ENCODE measurements at places on chromosomes 6 and 20. TPM values are rescaled to one million over a fixed set of nuclear protein-coding genes. Genes with fewer than 3 reads are reported as not detected.

C20orf202 gene
- total RNA-seq, result not detected

GRCh38 chr6:85372188-85372914 is 77.5 kb upstream of the NT5E start:
- no peak for DNase-seq

IRAK1BP1 gene
- 2.7 TPM for total RNA-seq

DNA sequence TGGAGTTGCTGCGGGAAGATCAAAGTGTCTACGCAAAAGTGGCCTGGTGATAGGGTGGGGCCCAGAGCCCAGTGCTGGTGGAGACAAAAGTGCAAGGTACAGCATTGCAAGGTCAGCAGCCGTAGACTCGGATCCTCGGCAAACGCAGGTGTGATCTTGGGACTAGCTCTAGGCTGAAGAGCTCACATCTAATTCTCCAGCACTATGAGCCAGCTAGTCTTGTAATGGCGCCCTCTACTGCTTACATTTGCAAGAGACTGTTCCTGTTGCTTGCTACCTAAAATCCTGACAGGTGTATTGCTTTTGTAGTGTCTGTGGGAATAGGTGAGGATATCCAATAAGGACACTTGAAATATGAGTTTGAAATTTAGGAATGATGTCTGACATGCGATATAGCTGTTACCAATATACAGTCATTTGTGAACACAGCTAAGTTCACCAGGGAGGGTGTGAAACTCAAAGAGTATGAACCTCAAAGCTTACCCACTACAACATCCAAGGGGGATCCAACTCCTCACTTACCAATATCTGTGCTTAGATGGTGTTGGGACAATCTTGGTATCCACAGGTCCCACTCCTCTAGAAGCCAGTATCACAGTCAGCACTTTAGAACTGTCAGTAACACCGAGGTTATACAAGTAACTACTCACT is 58.4 kb downstream of the PDE7B start:
- no peak for DNase-seq

SLC17A2 gene
- total RNA-seq, result not detected

- no peak for DNase-seq
Observed at GRCh38 chr20:20051767-20052073, 546 bp downstream of the CRNKL1 start.

DNA sequence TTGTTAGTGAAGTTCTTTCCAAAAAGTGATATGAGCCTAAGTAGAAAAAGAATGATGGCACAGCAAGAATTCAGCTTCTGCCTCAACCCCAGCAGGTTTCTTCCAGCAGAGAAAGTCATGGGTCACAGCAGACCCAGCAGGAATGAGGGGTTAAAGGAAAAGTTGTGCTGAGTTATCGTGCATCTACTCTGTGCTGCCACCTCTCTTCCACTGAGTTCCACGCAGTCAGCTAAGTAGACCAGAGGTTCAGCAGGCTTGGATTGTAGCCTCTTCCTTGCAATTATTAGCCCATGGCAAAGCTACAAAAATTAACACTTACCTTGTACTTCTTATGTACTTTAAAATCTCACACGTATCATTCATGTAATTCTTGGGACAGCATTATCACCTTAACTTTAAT is 510.8 kb downstream of the PTPRT start:
- DNase-seq, result no peak

DNA sequence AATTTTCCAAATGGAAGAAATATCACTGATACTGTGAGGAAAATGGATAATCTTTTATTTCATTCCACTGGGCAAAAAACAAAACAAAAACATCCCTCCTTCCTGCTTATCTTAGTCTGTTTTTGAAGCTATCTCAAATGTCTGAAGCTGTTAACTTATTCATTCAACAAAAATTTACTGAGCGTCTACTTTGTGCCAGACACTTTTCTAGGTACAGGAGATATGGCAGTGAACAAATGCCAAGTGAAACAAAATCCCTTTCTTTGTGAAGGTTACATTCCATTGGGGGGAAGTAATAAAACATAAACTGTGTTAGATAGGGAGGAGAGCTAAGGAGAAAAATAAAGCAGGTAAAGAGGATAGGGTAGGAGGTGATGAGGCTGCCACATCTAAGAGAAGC is 47.5 kb downstream of the TNFRSF21 start:
- DNase-seq, result no peak

GRCh38 chr20:4491643-4492042 is 230.1 kb upstream of the PRND start:
- DNase-seq, result no peak

DNA sequence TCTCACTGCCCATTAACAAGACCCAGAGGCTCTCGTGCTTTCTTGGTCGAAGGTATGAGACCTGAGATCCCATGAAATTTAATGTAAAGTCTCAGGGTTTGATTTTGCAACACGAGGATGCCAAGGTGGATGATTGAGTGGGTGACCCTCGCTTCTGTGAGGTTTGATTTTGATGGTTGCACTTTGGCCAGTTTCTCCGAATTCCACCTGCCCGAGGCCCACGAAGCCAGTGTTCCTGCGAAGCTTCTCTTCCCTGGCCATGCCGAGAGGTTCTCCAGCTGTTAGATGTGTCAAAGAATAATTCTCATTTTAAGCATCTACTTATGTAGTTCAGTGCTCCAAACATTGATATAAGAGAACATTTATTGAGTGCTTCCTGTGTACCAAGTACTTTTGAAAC is at the start of gene KIF25:
KIF25 (plus strand) TSS at position 30 of the 400 bp plus-strand sequence. CDS start 31,915 bp downstream, outside the sequence.
- no peak for DNase-seq

DNA sequence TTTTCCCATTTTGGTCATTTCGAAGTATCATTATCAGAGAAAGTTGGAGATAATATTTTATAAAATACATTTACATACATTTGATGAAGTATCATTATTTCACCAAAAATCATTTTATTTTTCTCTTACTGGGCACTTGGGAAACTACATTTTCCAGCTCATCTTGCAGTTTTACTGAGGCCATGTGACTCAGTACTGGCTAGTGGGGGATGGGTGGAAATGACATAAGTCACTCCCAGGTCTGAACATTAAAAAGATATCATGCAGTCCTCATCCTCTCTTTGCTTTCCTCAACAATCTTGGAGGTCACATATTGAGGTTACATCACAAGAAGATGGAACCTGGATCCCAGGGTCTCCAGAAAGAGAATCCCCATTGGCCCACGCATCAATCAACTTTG is 84.1 kb downstream of the CD24 start:
- no peak for DNase-seq

PTGIS gene
- 169 TPM for total RNA-seq

- DNase-seq, result no peak
Observed at GRCh38 chr6:73680289-73680918, 15.6 kb upstream of the CD109 start.

DNA sequence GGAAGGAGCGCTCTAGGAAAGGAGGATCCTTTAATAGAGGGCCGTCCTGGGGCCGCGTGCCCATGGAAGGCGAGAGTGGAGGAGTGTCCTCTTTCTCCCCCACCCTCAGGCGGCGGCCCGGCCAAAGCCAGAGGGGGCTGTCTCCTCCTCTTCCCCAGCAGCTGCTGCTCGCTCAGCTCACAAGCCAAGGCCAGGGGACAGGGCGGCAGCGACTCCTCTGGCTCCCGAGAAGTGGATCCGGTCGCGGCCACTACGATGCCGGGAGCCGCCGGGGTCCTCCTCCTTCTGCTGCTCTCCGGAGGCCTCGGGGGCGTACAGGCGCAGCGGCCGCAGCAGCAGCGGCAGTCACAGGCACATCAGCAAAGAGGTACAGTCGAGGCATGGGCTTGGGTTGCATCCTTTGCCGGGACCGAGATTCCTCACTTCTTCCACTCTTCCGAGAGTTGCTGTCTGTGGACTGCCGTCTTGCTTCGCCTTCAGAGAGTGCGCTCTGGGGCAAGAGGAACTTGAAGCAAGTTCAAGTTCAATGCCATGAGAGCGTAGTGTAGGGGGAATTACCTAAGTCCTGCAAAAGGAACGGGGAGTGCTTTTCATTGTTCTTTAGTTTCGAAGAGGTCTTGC is at the start of gene LAMA2:
LAMA2 (plus strand) TSS at position 148 of the 621 bp plus-strand sequence; CDS start at position 256, 108 bp downstream.
- DNase-seq, result peak; percentile 89

BPIFB1 gene
- total RNA-seq, result not detected

- DNase-seq, result no peak
Observed at GRCh38 chr6:155434096-155434495, 21.5 kb downstream of the NOX3 start.

- no peak for DNase-seq
Observed at GRCh38 chr6:38460186-38460585, 179.5 kb downstream of the BTBD9 start.

DUSP15 gene
- 11.6 TPM for total RNA-seq

GRCh38 chr20:535958-536357 is 7.6 kb downstream of the CSNK2A1 start:
- DNase-seq, result no peak

SSR1 gene
- 41.7 TPM for total RNA-seq

DNA sequence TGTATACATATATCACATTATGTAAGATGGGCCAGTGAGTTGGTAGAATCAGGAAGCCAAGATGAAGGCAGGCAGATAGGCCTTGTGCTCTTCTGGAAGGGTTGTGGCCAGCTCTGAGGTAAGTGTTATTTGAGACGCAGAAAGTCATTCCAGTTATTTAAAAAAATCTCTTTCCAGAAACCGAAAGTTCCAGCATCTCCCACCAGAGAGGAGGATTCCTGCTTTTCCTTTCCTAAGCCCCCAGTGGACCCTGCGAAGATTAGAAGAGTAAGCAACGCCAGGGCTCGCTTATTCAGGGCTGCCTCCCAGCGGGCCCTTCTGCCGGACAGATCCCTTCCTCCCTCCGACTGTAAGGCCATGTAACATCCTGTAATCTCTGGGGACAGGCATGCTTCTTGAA is 20.4 kb downstream of the ARMC2 start:
- no peak for DNase-seq

GRCh38 chr20:32560989-32561830 is 23.9 kb downstream of the NOL4L start:
- DNase-seq, result no peak

DNA sequence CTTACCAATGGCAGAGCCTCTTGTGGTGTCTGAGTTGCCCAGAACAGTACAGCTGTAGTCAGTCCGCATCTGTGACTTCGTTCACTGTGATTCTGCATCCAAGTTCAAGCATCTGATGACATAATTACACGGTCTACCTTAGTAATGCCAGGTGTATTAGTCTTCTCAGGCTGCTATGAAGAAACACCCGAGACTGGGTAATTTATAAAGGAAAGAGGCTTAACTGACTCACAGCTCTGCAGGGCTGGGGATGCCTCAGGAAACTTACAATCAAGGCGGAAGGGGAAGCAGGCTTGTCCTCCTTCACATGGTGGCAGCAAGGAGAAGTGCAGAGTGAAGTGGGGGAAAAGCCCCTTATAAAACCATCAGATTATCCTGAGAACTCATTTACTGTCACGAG is 163.9 kb upstream of the SULF2 start:
- DNase-seq, result no peak
